ENCODE measurements at places on chromosomes 5 and 9.

DNA sequence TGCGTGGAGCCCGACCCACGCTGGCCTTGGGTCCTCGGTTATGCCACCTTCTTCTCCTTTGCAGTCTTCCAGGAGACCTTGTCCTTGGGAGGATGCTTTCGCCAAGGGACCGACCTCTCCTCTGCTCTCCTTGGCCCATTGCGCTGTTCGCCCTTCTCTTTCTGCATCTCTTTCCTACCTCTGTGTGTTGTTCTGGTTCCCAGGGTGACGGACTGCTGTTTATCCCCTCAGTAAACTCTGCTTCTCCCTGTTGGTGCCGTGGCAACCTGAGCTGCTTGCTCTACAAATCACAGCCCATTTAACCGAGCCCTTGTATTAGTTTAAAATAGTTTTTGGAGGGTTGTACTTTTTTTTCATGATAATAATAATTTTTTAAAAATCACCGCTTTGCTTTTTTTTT is 97.9 kb downstream of the DAPK1 start:
- no peak for DNase-seq

DNA sequence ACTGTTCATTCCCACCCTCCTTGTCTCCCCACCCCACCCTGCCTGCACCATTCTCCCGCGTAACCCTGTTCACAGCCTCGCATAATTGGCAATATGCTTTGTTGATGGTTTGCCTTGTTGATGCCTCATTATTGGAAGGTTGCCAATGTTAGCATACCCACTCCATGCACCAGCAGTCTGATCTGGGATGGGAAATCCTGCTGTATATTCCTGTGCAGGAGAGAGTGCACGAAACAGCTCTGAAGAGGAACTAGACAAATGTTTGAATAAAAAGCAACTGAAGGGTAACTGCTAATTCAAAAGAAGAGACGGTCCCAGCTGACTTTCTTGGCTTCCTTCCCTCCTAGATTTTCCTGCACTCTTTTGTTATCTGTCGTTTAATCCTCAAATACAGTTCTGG is 271.7 kb upstream of the TLE4 start:
- DNase-seq, result no peak

- no peak for DNase-seq
These were observed 360.2 kb downstream of the DEPDC1B start for GRCh38 chr5:60339691-60340201.

- DNase-seq, result no peak
These were observed 3.8 kb downstream of the BARHL1 start for GRCh38 chr9:132585954-132586829.

Measured in activated CD4-positive, alpha-beta T cell treated with anti-CD3 and anti-CD28 coated beads, Interleukin-2, amount 50 U/mL, for 16 hours (primary cell).